ENCODE measurements at places on chromosomes 7 and 10.
A peak's percentile ranks its signal among the peaks of the same experiment; 100 is the strongest.

- DNase-seq: no peak
Measured at GRCh38 chr7:1675673-1676549, 5.8 kb downstream of the ELFN1 start.

DNA sequence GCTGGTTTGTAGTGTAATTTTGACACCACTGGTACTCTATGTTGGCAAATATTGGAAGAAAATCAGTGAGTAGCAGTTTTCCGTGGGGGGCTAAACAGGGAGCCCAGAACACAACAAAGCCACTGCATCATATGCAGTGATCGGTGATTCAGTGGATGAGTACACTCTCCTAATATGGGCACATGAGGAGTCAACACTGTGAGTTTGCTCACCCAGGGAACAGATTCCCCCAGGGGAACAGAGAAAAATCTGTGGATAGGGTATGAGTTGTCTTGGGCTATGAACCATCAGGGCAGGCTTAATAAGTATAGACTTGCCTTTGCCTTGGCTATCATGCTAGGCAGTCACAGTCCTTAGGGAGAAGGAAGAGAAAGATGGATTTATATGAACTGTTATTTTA, 227.7 kb upstream of the SEMA3E start:
- no peak for DNase-seq

- DNase-seq: no peak
Measured at GRCh38 chr7:105693576-105693975, 112.3 kb upstream of the EFCAB10 start.

GRCh38 chr10:106528702-106529101, 635.8 kb downstream of the SORCS1 start:
- no peak for DNase-seq

GRCh38 chr7:155486783-155487508, 29.0 kb downstream of the EN2 start:
- DNase-seq: no peak

- no peak for DNase-seq
Measured at GRCh38 chr7:158351051-158351450, 236.6 kb downstream of the PTPRN2 start.

- no peak for DNase-seq
Measured at GRCh38 chr7:28536259-28536658, 123.9 kb downstream of the CREB5 start.

DNA sequence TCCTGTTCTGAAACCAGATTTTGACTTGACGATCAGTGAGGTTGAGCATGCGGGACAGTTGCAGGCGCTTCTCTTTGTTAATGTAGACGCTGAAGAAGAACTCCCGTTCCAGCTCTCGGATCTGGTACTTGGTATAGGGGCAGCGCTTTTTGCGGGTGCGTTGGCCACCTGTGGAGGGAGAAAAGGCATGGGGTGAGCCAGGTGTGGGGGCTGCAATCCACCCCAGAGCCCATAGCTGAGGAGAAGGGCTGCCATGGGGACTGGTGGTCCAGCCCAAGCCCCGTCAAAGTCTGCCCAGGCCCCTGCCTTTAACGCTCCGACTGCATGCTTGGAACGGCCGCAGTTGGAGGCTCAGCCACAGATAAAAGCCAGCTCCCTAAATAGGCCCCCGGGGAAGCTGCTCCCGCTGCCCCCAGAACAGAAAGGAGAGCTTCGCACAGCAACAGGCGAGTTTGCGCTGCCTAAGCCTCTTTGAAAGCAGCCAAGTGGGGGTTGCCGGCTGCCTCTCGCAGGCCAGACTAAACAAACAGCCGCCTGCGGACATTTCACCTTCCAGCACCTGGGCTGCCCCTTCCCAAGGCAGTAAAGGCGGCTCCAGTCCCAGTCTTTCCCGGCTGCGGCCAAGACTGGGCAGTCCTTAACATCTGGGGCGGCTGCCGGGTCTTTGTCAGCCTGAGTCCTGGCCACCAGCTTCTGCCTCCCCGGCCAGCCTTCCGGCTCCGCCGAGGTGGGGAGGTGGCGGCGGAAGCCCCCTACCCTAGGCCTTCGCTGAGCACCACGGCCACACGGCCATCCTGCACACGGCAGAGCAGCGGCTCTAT, 2.0 kb downstream of the HOXA11 start:
- no peak for DNase-seq

GRCh38 chr7:117014673-117015133, 61.4 kb downstream of the ST7 start:
- peak; percentile 14 for DNase-seq

Data from stimulated activated CD4-positive, alpha-beta T cell treated with anti-CD3 and anti-CD28 coated beads, TNF-alpha, amount 100 ng/mL, for 48 hours (primary cell).